Thoracic aorta (tissue), 2 donors: ENCODE measurements at places on chromosomes 6 and 20. TPM values are rescaled to one million over a fixed set of nuclear protein-coding genes. Genes with fewer than 3 reads are reported as not detected.
A peak's percentile ranks its signal among the peaks of the same experiment; 100 is the strongest.

PPP1R16B gene
- total RNA-seq, result 7.3 TPM

DNAH8 gene
- total RNA-seq, result 0.14 TPM

FOXC1 gene
- 109 TPM for total RNA-seq

TSHZ2 gene
- 32.6 TPM for total RNA-seq

DNA sequence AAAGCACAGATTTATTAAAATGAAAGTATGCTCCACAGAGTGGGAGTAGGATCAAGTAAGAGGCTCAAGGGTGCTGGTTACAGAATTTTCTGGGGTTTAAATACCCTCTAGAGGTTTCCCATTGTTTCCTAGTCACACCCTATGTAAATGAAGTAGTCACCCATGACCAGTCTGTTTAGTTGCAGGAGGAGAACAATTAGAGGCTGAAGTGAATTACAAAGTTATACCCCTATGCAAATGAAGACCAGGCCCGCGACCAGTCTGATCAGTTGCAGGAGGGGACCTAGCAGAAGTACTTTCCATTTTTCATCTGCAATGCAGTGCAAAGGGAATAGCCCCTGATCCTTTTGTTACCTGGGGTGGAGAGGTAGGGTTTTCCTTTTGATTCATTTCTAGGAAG is 11.8 kb upstream of the FILIP1 start:
- no peak for DNase-seq
- H3K36me3 ChIP-seq, result no peaks in the 10 kb centered on the region
- H3K27ac ChIP-seq, result no peak overlapping the region
- peaks cover 10% of the 10 kb centered on the region for H3K4me1 ChIP-seq

DNA sequence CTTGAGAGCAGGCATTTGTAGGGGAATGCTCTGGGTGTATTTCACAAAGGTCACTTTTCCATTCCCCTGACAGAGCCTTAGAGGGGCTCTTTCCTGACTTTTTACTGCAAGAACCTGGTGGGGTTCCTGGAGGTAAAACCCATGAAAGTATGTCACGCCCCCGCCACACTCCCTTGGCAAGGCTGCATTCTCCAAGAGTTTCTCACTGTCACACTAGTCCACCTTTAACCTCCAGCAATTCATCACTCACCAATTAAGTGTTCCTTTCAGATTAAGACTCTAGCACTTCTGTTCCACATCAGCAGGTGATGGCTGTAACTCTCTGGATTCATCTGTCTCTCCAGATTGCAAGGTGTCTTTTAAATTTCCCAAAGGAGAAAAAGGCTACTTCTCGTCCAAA is 32.7 kb upstream of the NKX2-4 start:
- no peaks in the 10 kb centered on the region for H3K4me1 ChIP-seq
- no peak overlapping the region for H3K4me3 ChIP-seq
- no peaks in the 10 kb centered on the region for H3K27me3 ChIP-seq
- DNase-seq, result no peak
- no peak overlapping the region for H3K27ac ChIP-seq

DNA sequence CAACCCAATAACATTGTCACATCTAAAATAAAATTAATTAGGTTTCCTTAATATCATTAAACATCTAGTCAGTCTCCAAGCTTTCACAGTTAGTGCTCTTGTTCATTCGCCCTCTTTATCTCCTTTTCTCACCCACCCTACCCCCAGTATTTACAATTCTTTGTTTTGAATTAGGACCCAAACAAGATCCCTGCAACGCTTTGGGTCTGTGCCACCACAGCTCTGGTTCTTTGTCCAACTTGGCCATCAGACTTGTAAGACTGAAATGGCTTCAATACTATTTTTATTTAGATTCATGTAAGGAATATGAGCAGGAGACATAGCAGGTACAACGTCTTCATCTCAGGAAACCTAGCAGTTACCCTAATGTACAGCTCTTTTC is 276.5 kb downstream of the CDKAL1 start:
- no peaks in the 10 kb centered on the region for H3K36me3 ChIP-seq
- peaks cover 11% of the 10 kb centered on the region for H3K4me1 ChIP-seq
- H3K4me3 ChIP-seq, result no peak overlapping the region
- no peak for DNase-seq
- no peaks in the 10 kb centered on the region for H3K27me3 ChIP-seq
- peak overlapping the region; percentile 20 for H3K27ac ChIP-seq

DNA sequence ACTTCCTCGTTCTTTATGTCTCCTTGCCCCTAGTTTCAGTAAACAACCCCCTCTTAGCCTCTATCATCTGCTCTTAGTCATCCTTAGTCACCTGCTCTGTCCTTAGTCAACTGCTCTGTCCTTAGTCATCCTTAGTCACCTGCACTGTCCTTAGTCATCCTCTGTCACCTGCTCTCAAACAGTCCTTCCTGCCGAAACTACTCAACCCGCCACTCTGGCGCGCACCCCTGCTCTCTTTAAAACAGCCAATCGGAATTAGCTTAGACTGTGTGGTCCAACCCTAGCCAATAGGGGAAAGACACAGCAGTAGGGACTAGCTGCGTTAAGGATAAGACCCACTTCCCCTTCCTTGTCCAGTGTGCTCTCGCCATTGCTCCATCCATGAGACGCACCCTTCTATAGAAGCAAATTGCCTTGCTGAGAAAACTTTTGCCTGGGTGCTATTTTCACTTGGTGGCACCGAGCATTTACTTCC is 73.9 kb downstream of the BACH2 start:
- no peak overlapping the region for H3K27ac ChIP-seq
- no peak for DNase-seq
- H3K4me1 ChIP-seq, result peaks cover 18% of the 10 kb centered on the region
- H3K27me3 ChIP-seq, result no peaks in the 10 kb centered on the region
- no peak overlapping the region for H3K4me3 ChIP-seq

DNA sequence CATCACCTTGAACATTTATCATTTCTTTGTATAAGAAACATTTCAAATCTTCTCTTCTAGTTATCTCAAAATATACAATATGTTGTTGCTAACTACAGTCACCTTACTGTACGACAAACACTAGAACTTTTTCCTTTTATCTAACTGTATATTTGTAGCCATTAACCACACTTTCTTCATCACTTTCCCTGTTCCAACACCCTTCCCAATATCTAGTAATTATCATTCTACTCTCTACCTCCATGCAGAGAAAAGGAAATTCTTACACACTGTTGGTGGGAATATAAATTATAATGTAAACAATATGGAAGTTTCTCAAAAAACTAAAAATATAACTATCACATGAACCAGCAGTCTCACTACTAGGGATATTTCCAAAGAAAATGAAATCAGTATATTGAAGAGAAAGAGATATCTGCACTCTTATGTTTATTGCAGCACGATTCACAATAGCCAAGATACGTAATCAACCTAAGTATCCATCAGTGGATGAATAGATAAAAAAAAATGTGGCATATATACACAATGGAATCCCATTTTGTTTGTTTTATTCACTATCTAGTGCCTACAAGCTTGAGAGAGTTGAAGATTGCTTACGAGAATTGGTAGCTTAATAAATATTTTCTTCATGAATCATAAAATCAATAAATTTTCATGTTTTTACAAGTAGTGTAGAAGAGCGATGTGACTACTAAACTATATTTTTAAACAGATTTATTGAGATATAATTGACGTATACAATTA is 2.4 kb downstream of the RHAG start:
- H3K36me3 ChIP-seq, result no peaks in the 10 kb centered on the region
- H3K27ac ChIP-seq, result no peak overlapping the region
- H3K4me3 ChIP-seq, result no peak overlapping the region
- no peaks in the 10 kb centered on the region for H3K4me1 ChIP-seq
- no peaks in the 10 kb centered on the region for H3K27me3 ChIP-seq

DNA sequence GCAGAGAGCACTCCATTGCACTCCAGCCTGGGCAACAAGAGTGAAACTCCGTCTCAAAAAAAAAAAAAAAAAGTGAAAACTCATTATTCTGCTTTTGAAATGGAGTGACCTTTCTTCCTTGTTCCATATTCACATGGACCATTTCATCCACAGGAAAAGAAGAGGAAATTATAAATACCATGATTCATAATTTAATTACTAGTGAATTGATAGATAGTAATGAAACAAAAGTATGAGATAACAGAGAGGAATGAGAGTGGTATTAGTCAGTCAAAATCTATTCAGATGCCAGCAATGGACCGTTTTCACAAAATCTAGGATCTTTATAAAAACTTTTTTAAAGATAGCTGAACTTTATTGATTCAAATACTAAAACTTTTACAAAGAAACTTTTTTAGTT is 443.1 kb upstream of the FLRT3 start:
- no peaks in the 10 kb centered on the region for H3K4me1 ChIP-seq
- no peaks in the 10 kb centered on the region for H3K27me3 ChIP-seq
- DNase-seq, result no peak

- no peaks in the 10 kb centered on the region for H3K36me3 ChIP-seq
- peaks cover 11% of the 10 kb centered on the region for H3K4me1 ChIP-seq
- no peak overlapping the region for H3K4me3 ChIP-seq
- H3K27me3 ChIP-seq, result no peaks in the 10 kb centered on the region
- DNase-seq, result no peak
These were observed 87.9 kb downstream of the CEP57L1 start for GRCh38 chr6:109183109-109183650.

DNA sequence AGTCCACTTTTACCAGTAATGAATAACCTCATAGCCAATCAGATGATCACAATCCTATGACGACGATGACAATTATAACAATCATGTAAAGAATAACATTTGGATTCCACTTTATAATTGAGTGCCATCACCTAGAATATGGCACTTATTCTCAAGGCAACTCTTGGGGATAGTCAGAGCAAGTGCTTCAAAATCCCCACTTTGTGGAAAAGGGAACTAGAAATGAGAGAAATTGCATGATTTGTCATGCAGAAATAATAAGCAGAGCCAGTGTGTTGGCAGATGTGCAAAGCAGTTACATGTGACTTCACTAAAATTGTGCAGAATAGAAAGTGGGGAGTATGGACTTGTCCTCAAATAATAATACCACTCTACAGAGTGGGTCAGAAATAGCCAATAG is 41.3 kb downstream of the FRK start:
- no peak for DNase-seq
- H3K36me3 ChIP-seq, result no peaks in the 10 kb centered on the region
- no peaks in the 10 kb centered on the region for H3K27me3 ChIP-seq
- H3K27ac ChIP-seq, result no peak overlapping the region
- H3K4me1 ChIP-seq, result peaks cover 28% of the 10 kb centered on the region
- no peak overlapping the region for H3K4me3 ChIP-seq

GRCh38 chr6:21295506-21296240 is 297.9 kb upstream of the SOX4 start:
- no peak for DNase-seq
- no peaks in the 10 kb centered on the region for H3K36me3 ChIP-seq
- no peak overlapping the region for H3K4me3 ChIP-seq
- H3K4me1 ChIP-seq, result no peaks in the 10 kb centered on the region

GRCh38 chr6:25928562-25929324 is 1.7 kb downstream of the SLC17A2 start:
- H3K27ac ChIP-seq, result no peak overlapping the region
- H3K36me3 ChIP-seq, result no peaks in the 10 kb centered on the region
- no peak overlapping the region for H3K4me3 ChIP-seq
- H3K27me3 ChIP-seq, result no peaks in the 10 kb centered on the region
- DNase-seq, result no peak

GRCh38 chr6:34973547-34974248 is 84.6 kb downstream of the ANKS1A start:
- no peak overlapping the region for H3K4me3 ChIP-seq
- DNase-seq, result no peak
- H3K4me1 ChIP-seq, result no peaks in the 10 kb centered on the region
- peaks cover 2% of the 10 kb centered on the region for H3K36me3 ChIP-seq
- H3K27ac ChIP-seq, result no peak overlapping the region
- H3K27me3 ChIP-seq, result no peaks in the 10 kb centered on the region

- DNase-seq, result no peak
- H3K4me1 ChIP-seq, result peaks cover 7% of the 10 kb centered on the region
- no peak overlapping the region for H3K27ac ChIP-seq
- no peak overlapping the region for H3K4me3 ChIP-seq
These were observed 90.3 kb upstream of the NXT1 start for GRCh38 chr20:23260181-23260840.

- H3K36me3 ChIP-seq, result no peaks in the 10 kb centered on the region
- H3K27ac ChIP-seq, result no peak overlapping the region
- no peaks in the 10 kb centered on the region for H3K4me1 ChIP-seq
- H3K4me3 ChIP-seq, result no peak overlapping the region
- no peak for DNase-seq
- no peaks in the 10 kb centered on the region for H3K27me3 ChIP-seq
These were observed 98.9 kb downstream of the ZNF217 start for GRCh38 chr20:53494753-53495152.
